Activated T-cell treated with anti-CD3 and anti-CD28 coated beads for 4 hours (primary cell): ENCODE measurements at places on chromosomes 6 and 20.

DNA sequence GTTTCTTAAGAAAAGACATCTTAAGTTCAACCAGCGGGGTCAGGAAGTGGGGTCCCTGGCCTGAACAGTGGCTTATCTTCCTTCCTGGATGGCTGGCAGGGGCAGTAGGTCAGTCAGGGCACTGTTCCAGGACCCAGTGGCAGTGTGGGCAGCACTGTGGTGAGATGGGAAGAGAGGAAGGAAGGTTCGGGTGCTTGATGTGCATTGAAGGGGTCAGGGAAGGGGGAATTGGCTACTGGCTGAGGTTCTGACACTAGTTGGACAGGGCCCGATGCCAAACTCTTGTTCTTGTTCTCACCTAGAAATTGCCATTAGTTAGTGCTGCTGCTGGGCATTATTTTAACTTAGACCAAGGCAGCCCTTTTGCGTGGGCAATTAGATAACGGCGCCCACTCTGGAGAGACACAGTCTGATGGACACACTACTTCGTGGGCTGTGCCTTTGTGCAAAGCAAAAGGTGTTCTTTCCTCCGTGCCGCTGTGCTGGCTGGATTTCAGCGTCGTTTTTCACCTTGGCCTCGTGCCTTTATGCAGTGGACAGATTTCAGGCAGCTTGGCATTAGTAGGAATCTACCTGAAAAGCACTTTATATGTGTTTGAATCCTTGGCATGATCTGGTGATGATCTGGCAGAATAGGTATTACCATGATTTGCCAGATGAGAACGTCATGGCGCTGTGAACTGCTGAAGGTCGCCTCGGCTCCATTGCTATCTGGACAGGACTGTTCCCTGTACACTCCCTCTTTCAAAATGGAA is 30.3 kb downstream of the UTRN start:
- DNase-seq, result no peak

DNA sequence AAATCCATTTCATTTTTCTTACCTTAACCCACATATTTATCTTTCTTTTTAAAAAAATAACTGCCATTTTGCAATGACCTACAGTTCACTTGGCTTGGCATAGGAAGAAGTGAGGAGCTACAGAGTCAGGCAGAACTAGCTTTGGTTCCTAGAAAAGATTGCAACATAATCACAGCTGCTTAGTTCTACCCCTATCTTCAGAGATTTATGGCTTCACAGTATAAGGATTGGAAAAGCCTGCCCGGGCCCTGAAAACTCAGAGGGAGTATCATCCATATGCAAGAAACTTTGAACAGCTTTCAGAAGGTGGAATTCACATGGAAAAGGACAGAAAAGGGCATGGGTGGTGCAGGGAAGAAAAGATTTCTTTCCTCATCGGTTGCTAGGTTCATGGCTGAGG is 774.3 kb upstream of the CHD6 start:
- DNase-seq, result no peak

- DNase-seq, result no peak
Observed at GRCh38 chr6:132607544-132608233, 16.4 kb downstream of the TAAR2 start.

GRCh38 chr6:41315943-41316620 is 19.3 kb upstream of the NCR2 start:
- DNase-seq, result no peak

DNA sequence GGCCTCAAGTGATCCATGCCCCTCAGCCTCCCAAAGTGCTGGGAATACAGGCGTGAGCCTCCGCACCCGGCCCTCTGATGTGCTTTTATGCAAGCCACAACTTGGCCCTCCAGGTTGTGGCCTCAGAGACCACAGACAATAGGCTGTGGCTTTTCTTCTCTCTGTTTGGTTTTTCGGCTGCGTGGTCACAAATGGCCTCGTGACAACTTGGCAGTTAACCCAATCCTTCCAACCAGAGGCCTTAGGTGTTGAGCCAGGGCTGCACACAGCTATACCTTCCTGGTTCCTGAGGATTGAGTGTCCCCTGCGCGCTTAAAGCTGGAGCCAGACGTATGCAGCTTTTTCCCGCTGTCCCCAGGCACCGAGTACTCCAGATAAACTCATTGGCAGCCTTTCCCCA is 6.3 kb upstream of the TGM3 start:
- DNase-seq, result no peak

DNA sequence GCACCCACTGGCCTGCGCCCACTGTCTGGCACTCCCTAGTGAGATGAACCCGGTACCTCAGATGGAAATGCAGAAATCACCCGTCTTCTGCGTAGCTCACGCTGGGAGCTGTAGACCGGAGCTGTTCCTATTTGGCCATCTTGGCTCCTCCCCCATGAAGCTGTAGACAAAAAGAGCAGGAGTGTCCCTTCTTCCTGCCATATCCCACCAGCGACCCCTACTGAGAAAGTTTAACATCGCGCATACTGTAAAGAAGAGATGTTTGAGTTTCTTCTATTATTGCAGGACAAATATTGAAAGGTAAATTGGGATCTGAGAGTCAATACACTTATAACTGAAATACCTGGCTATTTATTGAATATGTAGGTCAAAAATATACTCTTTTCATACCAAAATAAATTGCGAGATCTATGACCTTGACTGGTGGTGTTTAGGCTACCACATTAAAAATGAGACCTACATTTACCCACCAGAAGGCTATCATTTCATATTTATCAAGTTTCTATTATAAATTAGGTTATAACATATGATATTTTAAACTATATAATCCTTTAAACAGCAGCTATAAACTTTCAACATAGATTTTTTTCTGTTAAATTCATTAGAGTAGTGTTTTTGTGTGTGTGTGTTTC is 586.3 kb downstream of the HTR1B start:
- no peak for DNase-seq
